ENCODE measurements at places on chromosomes 6 and 20. TPM values are rescaled to one million over a fixed set of nuclear protein-coding genes. Genes with fewer than 3 reads are reported as not detected.

The CNBD2 gene
- total RNA-seq = 4.4 TPM

The MTFR2 gene
- total RNA-seq = 0.80 TPM

The ZSCAN31 gene
- total RNA-seq = 17.4 TPM

The LBP gene
- 0.40 TPM for total RNA-seq

The DLK2 gene
- 0.45 TPM for total RNA-seq

The EDN3 gene
- total RNA-seq = not detected

The THBS2 gene
- total RNA-seq = 104 TPM

The IRF4 gene
- total RNA-seq = 4.7 TPM

The DNAJC5 gene
- 30.1 TPM for total RNA-seq

The SEMG1 gene
- total RNA-seq = not detected

The PDYN gene
- not detected for total RNA-seq

The ESF1 gene
- total RNA-seq = 21.5 TPM

The AVP gene
- not detected for total RNA-seq

The LGSN gene
- total RNA-seq = not detected

The ARMC12 gene
- total RNA-seq = 0.80 TPM

The CNKSR3 gene
- 22.2 TPM for total RNA-seq

The ZNF512B gene
- total RNA-seq = 13.6 TPM

The FOXQ1 gene
- total RNA-seq = 1.7 TPM

The FNDC1 gene
- 13.7 TPM for total RNA-seq

The STMND1 gene
- total RNA-seq = 0.27 TPM

The SLC52A3 gene
- 1.4 TPM for total RNA-seq

The MCCD1 gene
- total RNA-seq = not detected

The GJA1 gene
- 80.5 TPM for total RNA-seq

The FNDC11 gene
- total RNA-seq = 0.94 TPM

The C6orf141 gene
- total RNA-seq = 7.6 TPM

The PDE10A gene
- 14.1 TPM for total RNA-seq

The SYCP2 gene
- total RNA-seq = 6.7 TPM

The CCDC170 gene
- total RNA-seq = 4.5 TPM

The RHAG gene
- total RNA-seq = 2.9 TPM
